ENCODE measurements at places on chromosomes 2 and 18. TPM values are rescaled to one million over a fixed set of nuclear protein-coding genes. Genes with fewer than 3 reads are reported as not detected.

Gene SLC8A1
- 1.6 TPM for total RNA-seq

- no peaks in the 10 kb centered on the region for H3K27me3 ChIP-seq
- H3K4me1 ChIP-seq, result peaks cover 9% of the 10 kb centered on the region
- no peaks in the 10 kb centered on the region for H3K36me3 ChIP-seq
- peak; percentile 25 for DNase-seq
- H3K4me3 ChIP-seq, result no peak overlapping the region
These were observed 201.8 kb downstream of the ZFP36L2 start for GRCh38 chr2:43024515-43025011.

GRCh38 chr2:240596491-240596931 lies 10.0 kb downstream of the CAPN10 start:
- no peak overlapping the region for H3K4me3 ChIP-seq
- DNase-seq, result peak; percentile 6
- peak overlapping the region; percentile 7 for H3K27ac ChIP-seq
- H3K27me3 ChIP-seq, result no peaks in the 10 kb centered on the region

Gene SFT2D3
- total RNA-seq, result 8.9 TPM

- DNase-seq, result no peak
- no peak overlapping the region for H3K27ac ChIP-seq
- H3K27me3 ChIP-seq, result no peaks in the 10 kb centered on the region
- H3K36me3 ChIP-seq, result no peaks in the 10 kb centered on the region
These were observed 47.8 kb upstream of the REG3G start for GRCh38 chr2:78977661-78978145.

DNA sequence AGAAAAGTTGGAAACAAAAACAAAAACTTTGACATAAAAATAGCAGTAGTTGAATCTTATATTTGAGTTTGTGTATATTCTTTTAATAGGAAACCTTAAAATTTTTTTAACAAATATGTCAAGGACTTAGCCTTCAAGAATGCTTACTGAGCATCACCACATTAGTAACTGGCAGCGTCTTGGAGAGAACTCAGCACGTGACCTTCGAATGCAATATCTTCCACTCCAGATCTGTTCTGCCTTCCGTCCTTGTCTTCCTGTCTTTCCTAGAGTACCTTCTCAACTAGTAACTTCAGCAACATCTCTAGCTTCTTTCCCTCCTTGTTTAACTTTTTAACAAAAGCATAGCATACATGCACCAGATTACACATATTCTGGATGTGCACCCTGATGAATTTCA lies 972 bp downstream of the RSAD2 start:
- H3K4me3 ChIP-seq, result peak overlapping the region; percentile 58
- H3K27ac ChIP-seq, result peak overlapping the region; percentile 59
- DNase-seq, result no peak
- no peaks in the 10 kb centered on the region for H3K36me3 ChIP-seq

Gene CLEC4F
- 0.19 TPM for total RNA-seq

GRCh38 chr2:133788386-133788785 lies 220.1 kb upstream of the NCKAP5 start:
- H3K27ac ChIP-seq, result no peak overlapping the region
- H3K4me1 ChIP-seq, result no peaks in the 10 kb centered on the region
- H3K27me3 ChIP-seq, result no peaks in the 10 kb centered on the region
- no peak for DNase-seq
- no peaks in the 10 kb centered on the region for H3K36me3 ChIP-seq

GRCh38 chr2:74646201-74646600 lies 1.9 kb downstream of the M1AP start:
- H3K4me1 ChIP-seq, result no peaks in the 10 kb centered on the region
- H3K36me3 ChIP-seq, result no peaks in the 10 kb centered on the region
- no peaks in the 10 kb centered on the region for H3K27me3 ChIP-seq

GRCh38 chr2:108971661-108972566 lies 17.1 kb downstream of the EDAR start:
- DNase-seq, result no peak
- H3K4me1 ChIP-seq, result no peaks in the 10 kb centered on the region
- no peak overlapping the region for H3K4me3 ChIP-seq
- no peak overlapping the region for H3K27ac ChIP-seq

Gene HEATR5B
- 31.2 TPM for total RNA-seq
